ENCODE measurements at places on chromosomes 7 and 10.
A peak's percentile ranks its signal among the peaks of the same experiment; 100 is the strongest.

DNA sequence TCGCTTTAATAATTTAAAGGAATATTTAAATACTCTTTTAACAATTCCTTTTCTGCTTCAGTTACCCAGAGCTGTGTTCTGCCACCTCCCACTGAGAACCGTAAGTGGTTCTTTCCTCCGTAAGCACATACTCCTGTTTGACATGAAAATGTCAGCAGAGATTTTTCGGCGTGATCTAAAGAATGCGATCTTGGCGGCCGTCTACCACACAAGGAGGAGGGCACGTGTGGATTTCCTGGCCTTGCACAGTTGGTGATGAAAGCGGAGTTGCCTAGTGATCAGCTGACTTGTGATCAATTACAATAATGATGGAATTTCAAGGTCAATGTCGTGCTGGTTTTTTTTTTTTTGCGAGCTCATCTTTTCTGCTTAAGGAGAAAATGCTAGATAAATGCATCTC lies 35.6 kb upstream of the INSIG1 start:
- DNase-seq = no peak

DNA sequence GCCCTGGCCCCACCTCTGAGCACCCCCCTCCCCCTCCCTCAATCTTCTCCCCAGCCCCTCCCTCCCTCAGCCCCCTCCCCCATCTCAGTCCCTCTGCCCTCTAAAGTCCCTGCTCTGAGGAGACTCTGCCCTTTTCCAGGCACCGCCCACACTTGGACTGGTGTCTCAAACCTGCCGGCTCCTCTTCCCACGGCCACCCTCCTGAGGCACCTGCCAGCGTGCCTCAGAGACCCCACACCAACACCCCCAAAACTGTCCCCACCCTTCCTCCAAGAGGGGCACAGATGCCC lies 34.6 kb upstream of the HSPB1 start:
- no peak for DNase-seq

- no peak for DNase-seq
Measured at GRCh38 chr10:94240901-94241300, 121.8 kb downstream of the NOC3L start.

DNA sequence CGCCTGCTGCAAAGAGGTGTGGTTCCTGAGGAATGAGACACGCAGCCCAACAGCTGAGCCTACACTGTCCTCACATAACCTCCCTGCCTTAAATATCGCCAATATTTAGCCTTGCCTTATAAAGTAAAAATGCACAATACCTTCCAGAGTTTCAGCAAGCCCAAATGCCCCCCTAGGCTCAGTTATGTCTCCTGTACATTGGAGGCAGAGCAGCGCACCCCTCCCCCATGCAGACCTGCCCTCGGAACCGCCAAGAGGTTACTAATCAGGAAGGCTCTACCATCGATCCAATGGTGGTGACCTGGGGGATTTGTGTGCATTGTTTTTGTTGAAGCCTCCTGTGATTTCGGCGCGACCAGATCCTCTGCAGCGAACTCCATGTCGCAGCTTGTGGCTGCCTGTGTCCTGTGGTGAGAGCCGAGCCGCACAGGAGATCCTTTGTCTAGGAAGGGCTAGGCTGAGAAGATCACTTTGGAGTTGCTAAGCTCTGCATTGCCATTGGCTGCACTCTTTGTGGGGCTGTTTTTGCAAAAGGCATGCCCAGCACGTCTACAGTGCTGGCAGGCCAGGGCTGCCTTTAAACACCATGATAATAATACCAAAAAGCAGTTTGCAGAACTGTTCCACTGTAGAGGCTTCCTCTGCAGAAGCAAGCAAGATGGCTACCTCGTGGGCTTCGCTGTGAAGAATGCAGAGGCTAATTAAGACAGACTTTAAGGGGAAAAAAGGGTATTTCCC lies 40.1 kb downstream of the TET1 start:
- peak; percentile 79 for DNase-seq

DNA sequence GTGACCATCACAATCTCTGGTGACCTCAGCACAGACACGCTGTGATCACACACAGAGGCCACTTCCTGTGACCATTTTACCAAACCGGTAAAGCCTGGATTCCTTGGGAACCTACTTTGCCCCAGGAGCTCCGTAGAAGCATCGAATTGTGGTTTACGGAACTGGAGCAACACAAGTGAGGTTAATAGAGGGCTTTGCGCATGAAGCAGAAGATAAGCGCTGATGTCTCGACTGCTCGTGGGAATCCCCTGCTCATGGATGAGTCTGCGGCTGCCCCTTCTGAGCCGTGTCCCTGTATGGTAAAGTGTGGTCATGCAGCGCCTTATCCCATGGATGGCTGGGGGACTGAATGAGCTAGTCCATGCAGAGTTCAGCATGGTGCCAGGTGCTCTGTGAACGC lies 53.6 kb downstream of the VIPR2 start:
- DNase-seq = no peak

All from posterior cingulate gyrus (tissue), 11 donors.